ENCODE measurements at places on chromosomes 6 and 20.

GRCh38 chr6:56655996-56656395 is 13.3 kb upstream of the DST start:
- no peak for DNase-seq

GRCh38 chr6:38179300-38179699 is 359.8 kb downstream of the ZFAND3 start:
- no peak for DNase-seq

- DNase-seq = no peak
Measured at GRCh38 chr6:108417027-108417426, 122.2 kb downstream of the AFG1L start.

DNA sequence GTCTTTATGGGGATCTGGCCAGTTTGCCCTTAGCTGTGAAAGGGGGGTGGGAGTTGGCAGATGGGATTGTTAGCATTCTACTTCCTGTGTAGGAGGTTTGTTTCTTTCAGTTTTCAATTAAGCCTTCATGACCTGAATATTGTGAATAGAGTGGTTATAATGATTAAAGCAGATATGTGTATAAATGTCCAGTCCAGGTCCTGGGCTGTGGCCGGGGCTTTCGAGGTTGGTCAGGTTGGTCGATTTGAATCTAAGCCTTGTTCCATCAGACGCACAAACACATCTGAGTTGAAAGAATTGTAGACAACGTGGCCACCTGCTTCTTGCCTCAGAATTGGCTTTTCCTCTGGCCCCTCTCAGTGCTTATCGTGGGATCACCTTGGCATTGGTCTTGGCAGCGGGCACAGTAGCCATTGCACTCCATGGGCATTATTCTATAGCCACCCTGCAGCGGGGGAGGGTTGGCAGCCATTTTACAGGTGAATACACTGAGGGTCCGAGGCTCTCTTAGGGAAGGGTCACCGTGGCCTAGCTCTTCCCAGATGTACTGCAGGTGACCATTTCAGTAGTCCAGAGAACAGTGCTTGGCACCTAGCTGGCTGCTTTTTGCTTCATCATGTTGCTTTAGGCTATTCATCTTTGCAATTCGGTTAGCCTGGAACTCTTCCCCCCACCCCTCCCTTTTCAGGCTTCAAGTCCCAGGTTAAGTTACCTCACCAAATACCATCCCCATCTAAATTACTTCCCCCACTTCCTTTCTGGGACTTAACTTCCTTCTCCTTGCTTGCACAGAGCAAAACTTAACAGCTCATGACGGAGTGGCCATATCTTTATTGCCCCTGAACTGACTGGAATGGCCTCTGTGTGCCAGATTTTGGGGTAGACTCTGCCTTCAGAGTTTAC is 1.1 kb downstream of the RNF114 start:
- DNase-seq = no peak

- DNase-seq = no peak
Measured at GRCh38 chr20:47753576-47754387, 31.5 kb downstream of the SULF2 start.

GRCh38 chr20:63873477-63873971 is 8.5 kb downstream of the TPD52L2 start:
- no peak for DNase-seq

- no peak for DNase-seq
Measured at GRCh38 chr20:47931002-47931401, 145.7 kb upstream of the SULF2 start.

- no peak for DNase-seq
Measured at GRCh38 chr20:10075606-10076005, 40.8 kb downstream of the ANKEF1 start.

GRCh38 chr6:161961796-161962195 is 687.9 kb upstream of the AGPAT4 start:
- DNase-seq = no peak

DNA sequence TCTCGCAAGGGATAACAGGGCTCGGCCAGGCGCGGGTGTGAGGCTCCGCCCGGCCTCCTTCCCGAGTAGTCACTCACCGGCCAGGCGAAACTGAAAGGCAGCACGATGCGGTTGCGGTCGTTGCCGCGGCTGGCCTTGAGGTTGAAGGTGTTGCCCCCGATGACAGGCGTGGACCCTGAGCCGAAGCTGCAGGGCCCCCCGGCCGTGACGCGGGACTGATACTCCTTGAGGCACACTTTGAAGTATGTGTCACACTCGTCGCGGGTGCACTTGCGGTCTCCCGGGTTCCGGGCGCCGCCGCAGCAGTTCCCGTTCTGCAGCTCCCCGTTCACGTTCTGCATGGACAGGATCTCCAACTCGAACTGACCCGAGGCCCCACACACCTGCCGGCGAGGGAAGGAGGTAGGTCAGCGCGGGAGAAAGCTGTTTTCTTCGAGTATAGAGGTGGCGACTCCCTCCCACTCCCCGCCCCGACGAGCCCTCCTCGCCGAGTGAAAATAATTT is 1.1 kb downstream of the JAG1 start:
- DNase-seq = peak; percentile 40

DNA sequence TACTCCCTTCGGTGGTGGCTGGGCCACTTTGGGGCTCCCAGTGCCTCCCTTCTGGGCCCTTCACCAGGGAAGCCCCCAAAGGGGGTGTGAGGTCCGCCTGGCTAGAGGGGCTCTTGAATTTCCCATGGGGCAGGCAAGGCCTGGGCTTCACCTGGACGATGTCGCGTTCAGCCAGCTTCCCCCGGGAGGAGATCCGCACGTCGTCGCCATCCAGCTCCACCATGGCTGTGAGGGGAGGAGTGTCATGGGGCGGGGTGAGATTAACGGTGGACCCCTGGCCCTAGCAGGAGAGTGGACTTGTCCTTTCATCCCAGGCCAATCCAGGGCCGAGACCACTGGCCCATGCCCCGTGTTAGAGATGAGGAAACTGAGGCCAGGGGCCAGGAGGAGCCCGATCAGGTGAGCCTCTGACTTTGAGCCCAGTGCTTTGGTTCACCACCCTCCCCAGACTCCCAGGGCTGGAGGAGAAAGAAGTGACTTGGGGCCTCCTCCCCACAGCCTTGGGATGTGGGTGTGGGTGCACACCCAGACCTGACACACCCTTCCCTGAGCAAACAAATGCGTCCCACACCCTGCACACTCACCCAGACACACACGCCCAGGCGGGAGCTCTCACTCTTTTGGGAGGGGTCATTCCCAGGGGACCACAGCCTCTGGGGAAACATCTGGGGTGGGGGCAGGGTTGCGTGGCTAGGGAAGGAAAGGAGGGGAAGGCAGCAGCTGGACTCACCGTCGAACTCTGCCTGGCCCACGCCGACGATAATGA is 46.1 kb downstream of the RAB44 start:
- no peak for DNase-seq

- DNase-seq = no peak
Measured at GRCh38 chr20:1041845-1042390, 39.8 kb upstream of the RSPO4 start.

DNA sequence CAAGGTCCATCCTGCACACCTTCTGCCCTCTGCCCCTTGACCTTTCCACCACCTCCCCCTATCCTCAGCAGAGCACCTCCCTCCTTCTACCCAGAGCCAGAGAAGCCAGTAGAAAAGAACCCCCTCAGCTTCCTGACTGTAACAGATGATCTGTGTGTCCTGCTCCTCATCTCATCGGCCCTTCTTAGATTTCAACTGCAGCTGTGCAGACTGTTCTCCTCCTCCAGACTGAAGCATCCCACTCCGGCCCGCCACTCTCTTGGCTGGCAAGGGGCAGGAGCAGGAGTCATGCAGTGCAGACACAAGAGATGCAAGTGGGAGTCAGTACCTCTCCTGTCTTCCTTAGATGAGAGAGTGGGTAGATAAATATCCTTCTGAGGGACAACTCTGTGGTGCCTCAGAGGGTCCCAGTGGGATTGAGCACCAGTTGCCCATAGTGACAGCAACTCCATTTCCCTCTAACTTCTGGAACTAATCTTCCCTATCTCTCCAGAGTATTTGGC is 163.5 kb upstream of the MLN start:
- DNase-seq = no peak

- DNase-seq = no peak
Measured at GRCh38 chr6:151494936-151495320, 1.1 kb downstream of the CCDC170 start.

DNA sequence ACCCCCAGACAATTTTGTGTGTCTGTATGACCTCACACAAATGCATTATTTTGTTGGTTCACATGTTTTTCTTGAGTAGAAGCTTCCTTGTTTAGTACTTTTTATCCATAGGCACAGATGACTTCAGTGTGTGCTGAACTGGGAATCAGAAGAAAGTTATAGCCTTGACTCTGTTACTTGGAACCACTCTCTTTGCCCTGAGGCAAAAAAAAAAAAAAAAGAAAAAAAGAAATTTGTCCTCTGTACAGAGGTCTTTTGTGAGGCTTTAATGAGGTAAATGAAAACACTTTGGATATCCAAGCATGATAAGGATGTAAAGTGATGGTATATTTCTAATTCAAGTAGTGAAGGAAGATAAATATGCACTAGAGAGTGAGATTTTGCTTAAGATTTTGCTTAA is 51.9 kb downstream of the TRMT11 start:
- DNase-seq = no peak

GRCh38 chr20:20102163-20102562 is 49.8 kb downstream of the CFAP61 start:
- DNase-seq = no peak

DNA sequence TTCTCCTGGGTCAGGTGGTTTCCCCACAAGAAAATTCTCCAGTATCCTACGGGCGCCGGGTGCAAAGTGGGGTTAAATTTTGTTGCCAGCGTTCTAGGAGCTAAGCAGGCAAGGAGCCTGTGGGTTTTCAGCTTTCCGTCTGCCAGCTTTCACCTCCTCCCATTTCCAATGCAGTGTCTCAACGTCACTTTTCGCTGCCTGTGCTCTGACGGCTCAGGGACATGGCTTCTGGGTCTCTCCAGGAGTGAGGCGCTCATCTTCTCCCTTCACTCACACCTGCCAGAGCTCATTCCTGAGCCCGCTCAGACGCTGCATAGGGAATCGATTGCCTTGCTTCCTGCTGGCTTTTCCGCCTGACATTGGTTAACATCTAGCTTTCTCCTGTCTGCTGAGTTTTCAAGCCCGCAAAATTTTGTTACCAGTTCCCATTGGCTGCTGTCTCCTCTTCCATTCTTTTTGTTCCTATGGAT is 7.3 kb upstream of the NAA20 start:
- DNase-seq = no peak

DNA sequence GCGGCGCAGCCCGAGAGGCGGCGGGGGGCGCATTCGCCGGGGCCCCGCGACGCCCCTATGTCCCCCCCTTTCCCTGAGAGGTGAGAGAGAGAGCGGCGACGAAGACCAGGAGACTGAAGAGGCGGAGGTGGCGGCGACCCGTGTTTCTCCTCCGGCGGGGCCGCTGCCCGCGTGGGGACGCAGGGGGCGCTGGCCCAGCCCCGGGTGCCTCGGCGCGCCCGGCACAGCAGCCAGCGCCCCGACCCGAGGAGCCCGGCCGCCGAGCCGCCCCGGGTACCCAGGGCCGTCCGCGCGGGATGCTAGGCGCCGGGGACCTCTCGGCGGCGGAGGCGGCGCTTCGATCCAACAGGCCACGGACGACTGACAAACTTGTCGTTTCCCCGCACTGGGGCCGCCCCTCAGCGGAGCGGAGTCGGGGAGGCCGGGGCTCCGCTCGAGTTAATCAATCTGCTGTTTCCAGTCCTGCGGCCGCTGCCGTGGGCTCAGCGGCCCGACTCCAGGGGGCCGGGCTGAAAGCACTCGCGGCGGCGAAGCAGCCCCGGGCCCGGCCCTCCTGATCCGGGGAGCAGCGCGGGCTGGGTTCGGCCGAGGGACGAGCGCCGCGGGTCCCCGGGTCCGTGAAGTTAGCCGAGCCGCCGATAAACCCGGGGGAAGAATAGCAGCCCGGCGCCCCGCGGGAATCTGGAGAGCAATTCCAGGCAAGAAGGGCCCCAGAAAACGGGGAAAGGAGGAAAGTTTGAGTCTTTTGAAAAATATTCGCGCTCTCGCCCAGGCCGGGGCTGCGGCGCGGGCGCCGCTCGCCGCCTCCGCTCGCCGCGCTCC is 631 bp downstream of the MDGA1 start:
- peak; percentile 20 for DNase-seq

GRCh38 chr6:35388030-35388429 is 45.7 kb downstream of the PPARD start:
- DNase-seq = no peak

DNA sequence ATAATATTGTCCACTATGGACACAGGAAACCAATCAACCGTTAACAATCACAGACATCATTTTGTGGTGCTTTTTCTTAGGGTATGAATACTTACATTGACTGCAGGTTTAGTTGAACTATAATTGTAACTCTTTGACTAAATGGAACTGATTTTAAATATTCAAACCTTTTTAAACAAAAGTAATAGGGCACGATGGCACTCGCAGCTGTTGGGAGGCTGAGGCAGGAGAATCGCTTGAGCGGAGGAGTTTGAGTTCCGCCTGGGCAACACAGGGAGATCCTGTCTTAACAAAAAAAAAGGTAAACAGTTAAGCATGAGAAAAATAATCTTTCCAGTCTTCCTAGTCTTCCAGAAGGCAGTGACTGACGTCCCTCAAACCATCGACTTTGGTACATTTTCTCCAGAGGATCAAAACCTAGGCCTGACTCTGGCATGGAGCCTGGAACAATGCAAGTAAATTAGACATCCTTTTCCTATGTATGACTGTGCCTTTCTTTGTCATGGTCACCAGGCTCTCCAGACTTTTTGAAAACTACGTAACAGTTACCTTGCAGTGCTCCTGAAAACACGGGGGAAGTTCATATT is 16.6 kb upstream of the PRDM13 start:
- DNase-seq = no peak

DNA sequence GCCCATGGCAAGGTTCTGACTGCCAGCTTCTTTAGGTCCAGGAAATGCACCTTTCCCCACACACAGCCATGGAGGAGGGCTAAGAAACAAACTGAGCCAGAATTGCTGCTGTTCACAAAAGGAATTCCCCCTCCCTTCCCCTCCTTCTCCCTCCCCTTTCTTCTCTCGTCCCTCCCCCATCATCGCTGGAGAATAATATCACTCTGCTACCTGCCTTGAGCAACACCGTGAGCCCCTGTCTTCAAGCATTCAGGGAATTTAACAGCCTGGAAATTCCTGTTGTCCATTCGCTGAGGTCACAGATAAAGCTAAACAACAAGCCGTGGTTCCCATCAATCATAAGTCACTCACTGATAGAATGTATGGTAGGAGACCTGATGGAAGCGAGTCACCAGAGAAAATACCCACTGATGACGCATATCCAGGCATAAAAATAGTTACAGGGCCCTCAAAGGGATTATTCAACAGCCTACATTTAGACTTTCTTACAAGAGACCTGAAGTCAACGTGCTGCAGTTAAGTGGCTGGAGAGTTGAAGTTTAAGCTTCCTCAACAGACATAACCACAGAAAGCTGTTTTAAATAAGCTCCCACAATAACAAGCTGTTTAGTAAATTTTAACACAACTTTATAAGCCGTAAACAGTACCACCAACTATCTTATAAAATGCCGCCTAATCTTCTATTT is 59.7 kb downstream of the HIVEP2 start:
- DNase-seq = no peak

DNA sequence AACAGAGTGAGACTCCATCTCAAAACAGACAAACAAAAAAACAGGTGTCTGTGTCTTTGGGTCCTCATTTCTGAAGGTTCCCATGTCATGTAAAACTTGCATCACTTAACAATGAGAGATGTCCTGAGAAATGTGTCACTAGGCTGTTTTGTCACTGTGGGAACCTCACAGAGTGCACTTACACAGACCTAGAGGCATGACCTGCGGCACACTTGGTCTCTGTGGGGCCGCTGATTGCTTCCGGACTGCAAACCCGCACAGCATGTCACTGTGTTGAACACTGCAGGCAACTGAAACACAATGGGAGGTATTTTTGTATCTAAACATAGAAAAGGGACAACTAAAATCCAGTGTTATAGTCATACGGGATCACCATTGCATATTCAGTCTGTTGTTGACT is 42.3 kb upstream of the TMEM181 start:
- no peak for DNase-seq
